ENCODE measurements at places on chromosomes 6 and 20.

GRCh38 chr6:12715437-12715836 is 1.1 kb upstream of the PHACTR1 start:
- DNase-seq, result no peak

GRCh38 chr20:41214202-41214601 is 76.9 kb downstream of the PLCG1 start:
- no peak for DNase-seq

GRCh38 chr6:41653691-41654090 is 15.4 kb downstream of the MDFI start:
- no peak for DNase-seq

GRCh38 chr20:18995455-18995854 is 181.9 kb downstream of the SCP2D1 start:
- DNase-seq, result no peak

- no peak for DNase-seq
These were observed 26.2 kb upstream of the MMP24 start for GRCh38 chr20:35200267-35200666.

GRCh38 chr6:166330612-166331011 is 11.7 kb downstream of the SFT2D1 start:
- DNase-seq, result no peak

GRCh38 chr6:5552243-5552642 is 290.9 kb downstream of the FARS2 start:
- DNase-seq, result no peak

- DNase-seq, result no peak
These were observed 154.0 kb downstream of the PDSS2 start for GRCh38 chr6:107305391-107305790.

DNA sequence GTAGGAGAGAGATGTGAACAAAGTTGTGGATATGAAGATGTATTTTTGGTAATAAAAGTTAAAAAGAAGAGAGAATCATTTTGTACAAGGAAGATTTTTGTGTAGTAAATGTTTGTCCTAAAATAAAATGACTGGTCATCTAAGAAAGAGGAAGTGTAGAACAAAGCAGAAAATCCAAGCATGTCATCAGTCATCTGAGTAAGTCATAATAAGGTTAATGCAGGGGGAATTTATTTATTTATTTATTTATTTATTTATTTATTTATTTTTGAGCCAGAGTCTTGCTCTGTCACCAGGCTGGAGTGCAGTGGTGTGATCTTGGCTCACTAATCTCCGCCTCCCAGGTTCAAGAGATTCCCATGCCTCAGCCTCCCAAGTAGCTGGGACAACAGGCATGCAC is 15.7 kb upstream of the CGA start:
- DNase-seq, result no peak

GRCh38 chr6:40806256-40806864 is 219.2 kb upstream of the LRFN2 start:
- no peak for DNase-seq

- DNase-seq, result no peak
These were observed 21.0 kb upstream of the HCRTR2 start for GRCh38 chr6:55153284-55153683.

- DNase-seq, result no peak
These were observed 24.8 kb downstream of the AFDN start for GRCh38 chr6:167851370-167851952.

DNA sequence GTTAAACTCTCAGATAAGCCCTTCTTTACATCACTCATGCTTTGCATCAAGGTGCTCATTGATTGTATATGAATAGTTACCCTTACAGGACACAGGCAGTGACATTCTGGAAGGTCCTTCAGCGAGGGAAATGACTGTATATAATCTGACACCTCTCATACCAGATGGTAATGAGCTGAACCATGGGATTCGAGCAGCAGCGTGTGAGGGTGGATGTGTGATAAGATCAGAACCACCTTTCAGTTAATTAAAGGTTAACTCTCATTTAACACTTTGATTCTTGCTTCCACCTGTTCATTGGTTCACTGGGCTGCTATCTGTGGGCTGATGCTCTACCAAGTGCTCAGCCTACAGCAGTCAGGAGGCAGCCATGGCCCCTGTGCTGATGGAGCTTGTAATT is 24.2 kb downstream of the NEDD9 start:
- no peak for DNase-seq

GRCh38 chr6:136171231-136171630 is 78.9 kb downstream of the MTFR2 start:
- no peak for DNase-seq

DNA sequence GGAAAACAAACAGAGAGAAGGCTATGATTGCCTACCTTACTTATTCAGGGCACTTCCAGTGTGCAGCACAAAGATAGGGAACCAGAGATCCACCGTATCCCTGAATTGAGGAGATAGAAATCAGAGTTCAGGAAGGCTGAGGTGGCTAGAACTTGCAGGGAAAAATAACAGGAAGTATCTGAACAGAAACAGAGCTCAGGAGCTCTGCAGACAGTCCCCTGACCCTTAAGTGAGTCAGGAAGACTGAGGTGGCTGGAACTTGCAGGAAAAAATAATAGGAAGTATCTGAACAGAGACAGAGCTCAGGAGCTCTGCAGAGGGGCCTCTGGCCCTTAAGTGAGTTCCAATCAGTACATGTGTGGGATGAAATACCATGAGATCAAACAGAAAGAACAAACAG is 65.4 kb downstream of the RPRD1B start:
- DNase-seq, result no peak

GRCh38 chr6:87897663-87898062 is 150.0 kb upstream of the SPACA1 start:
- DNase-seq, result no peak

GRCh38 chr6:17505767-17506280 is 94.3 kb upstream of the FAM8A1 start:
- DNase-seq, result no peak

DNA sequence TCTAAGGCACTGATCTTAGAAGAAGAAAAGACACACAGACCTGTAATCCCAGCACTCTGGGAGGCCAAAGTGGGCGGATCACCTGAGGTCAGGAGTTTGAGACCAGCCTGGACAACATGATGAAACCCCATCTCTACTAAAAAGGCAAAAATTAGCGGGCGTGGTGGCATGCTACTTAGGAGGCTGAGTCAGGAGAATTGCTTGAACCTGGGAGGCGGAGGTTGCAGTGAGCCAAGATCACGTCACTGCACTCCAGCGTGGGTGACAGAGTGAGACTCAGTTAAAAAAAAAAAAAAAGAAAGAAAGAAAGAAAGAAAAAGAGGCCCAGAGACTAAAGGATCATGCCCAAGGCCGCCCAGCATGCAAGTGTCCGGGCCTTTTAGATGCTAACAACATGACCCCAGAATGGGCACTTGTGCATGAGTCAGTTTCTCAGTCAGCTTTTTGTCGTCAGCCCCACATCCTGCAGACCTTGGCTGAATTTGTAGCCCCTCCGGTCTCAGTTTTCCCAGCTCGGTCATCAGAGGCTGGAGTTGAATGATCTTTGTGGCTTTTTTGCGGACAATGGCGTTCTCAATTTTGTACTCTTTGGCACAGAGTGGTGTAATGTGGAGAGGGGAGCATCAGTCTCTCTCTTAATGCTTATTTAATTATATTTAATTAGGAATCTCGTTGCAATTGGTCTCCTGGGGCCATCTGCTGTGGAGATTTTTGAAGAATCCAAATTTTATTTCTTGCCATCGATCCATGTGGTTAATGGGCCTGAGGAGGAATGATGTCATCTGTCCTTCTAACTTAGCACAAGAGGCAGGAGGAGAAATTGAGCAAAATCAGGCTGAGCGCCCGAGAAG is 30.6 kb upstream of the APCDD1L start:
- no peak for DNase-seq

DNA sequence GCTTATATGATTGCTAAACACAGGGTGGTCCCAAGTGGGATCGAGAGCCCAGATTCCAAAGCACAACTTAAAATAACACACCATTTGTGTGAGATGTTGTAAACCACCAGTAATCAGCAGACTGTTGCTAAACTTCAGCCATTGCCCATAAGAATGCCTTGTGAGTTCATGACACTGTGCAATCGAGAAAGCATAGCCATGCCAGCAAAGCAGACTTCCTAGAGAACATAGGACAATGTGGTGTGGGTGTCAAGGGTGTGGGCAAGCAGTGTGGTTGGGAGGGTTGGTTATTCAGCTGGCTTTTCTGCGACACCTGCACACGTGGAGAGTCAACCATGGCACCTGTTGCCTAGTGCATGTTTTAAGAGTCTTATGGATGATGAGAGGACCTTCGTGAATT is 16.1 kb upstream of the CALHM6 start:
- DNase-seq, result no peak

DNA sequence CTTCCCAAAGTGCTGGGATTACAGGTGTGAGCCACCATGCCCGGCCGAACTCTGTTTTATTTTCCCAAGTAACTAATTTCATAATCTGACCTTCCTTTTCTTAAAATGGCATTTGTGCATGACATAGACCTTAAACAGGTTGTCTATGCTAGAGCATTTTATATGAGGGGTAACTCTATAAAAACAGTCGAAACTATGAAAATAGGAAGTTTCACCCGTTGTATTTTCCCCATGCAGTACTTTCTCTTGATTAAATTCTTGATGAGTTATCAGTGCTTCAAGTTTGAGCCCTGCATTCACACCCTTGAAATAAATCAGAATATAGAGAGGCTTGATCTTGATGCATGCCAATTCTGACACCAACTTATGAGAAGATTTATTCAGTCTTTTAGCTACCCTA is 11.7 kb downstream of the TBPL1 start:
- no peak for DNase-seq

GRCh38 chr20:3752386-3752759 is 15.2 kb downstream of the ADISSP start:
- no peak for DNase-seq

DNA sequence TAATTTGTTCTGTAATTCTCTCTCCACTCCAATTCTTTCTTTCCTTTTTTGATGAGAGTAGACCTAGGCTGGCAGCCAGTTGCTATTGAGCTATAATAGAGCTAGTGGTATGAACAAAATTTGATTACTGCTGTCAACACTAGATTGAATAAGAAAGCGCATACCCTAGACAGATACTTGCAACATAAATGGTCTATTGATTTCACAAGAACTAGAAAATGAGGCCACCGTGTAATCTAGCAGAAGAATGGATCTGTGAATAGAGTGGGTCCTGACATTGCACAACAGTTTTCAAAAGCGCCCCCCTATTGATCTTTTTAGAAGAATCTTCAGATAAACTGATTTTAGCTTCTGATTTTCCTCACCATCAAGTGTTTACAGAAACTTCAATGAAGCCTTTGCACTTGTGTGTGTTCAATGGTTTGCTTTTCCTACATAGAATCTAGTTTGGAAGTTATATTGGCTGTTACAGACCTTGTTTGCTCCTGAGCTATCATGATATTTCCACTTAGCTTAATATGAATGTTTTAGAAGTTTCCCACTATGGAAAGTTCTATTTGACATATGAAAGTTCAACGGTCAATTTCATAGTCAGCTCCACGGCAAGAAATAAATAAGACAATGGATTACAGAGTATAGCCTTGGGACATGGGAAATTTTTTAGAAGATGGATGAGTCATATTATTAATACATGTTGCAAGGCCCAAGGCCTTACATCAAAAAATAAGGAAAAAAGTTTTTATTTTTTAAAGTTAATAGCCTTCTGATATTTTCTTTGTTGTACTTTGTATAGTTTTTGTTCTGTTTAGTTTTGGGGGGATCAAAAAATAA is 55.6 kb downstream of the UTRN start:
- no peak for DNase-seq

DNA sequence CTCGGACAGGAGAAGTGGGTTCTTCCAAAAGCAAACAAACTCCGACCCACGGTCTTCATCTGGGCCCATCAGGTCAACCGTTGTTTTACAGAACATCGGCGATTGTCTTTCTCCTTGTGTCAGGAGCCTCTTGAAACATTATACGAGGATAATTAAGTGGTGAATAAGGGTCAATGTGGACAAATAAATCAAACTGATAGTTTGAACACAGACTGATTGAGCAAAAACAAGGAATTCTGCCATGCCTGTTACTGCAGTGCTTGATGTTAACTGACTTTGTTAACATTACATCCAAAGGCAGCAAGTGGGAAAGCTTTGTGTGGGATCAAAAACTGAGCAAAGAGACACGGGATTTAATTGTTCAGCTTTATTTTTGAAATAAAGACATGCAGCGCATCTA is 101.1 kb upstream of the IFNGR1 start:
- no peak for DNase-seq

DNA sequence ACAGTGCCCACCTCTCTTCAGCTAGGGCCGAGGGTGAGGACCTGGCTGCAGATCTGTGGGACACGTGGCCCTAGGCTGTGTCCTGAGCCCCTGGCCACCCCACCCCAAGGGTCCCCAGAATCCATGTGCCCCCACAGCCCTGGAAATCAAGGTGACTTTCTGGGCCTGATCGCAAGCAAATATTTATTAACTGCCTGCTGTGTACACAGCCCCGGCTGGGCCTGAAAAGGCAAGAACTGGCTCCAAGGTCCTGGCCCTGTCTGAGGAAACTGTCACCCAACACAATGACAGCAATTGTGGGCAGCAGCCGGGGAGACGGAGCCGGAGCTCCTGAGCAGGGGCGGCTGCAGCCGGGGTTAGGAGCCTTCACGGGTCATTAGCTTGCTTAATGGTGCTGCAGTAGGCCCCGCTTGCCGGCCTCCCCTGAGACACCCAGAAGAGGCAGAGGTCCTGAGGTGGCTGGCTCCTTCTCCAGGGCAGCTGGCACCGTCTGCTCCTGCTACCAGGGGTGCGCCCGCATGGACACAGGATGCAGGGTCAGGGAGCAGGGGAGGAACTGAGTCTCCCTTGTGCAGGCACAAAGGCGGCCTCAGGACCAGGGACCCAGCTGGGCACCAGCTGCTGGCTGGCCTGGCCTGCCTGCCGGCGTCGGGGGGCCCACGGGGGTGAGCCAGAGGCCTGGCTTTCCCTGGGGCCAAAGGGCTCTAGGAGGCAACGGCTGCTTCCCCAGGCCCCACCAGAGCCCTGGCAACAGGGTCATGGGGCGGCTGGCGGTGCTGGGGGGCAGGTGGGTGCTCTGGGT is 24.1 kb downstream of the NPEPL1 start:
- peak; percentile 2 for DNase-seq

- DNase-seq, result no peak
These were observed 61.8 kb downstream of the CTNNBL1 start for GRCh38 chr20:37755665-37756064.

DNA sequence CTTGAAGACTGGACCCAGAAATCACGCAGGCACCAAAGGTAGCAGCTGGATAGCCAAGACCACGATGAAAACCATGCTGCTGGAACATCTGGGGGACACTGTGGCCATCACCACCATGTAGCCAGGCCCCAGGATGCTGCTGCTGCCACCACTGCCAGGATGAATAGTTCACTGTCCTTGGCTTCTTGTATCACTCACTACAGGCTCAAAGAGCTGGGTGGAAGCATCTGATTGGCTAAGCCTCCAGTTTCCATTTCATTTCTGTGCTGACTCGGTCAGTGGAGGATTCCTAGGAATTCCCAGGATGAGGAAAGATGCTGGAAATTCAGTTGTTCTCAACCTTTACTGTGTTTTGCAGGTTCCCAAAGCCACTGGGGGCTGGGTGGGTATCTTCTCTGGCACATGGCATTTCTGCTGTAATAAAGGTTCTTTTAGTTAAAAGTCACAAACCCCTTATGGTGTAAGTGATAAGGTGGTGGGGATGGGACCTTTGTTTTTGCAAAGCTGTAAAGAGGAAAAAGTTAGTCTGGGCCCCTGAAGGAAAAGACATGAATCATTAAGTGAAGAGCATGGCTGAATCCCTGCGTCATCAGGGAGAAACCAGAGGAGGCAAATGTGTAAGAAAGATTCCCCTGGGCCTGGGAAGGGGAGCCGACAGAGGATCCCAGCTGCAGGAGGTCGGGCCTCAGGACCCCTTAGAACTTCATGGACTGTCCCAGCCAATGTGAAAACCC is 75.6 kb upstream of the RNF24 start:
- no peak for DNase-seq
